ENCODE measurements at places on chromosomes 2 and 18. TPM values are rescaled to one million over a fixed set of nuclear protein-coding genes. Genes with fewer than 3 reads are reported as not detected.

DNA sequence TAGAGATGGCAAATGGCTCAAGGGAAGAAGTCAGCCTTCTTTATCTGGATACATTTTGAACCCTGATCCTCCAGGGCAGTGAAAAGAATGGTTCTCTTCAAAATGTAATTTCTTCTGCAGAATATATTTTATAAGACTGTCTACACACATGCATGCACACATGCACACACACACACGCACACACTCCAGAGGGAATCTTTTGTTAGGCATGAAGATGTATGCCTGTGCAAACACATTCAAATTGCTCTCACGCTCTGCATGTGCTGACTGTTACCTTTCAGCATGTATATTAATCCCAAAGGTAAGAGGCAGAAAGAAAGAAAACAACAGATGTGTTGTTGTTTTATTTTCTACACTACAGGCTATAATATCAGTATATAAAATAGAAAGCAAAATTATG, 43.2 kb downstream of the SLC5A7 start:
- H3K27ac ChIP-seq: no peak overlapping the region
- DNase-seq: no peak
- no peaks in the 10 kb centered on the region for H3K27me3 ChIP-seq
- no peaks in the 10 kb centered on the region for H3K36me3 ChIP-seq

GRCh38 chr2:68969736-68970490, 4.5 kb upstream of the GKN1 start:
- H3K27ac ChIP-seq: no peak overlapping the region
- H3K36me3 ChIP-seq: no peaks in the 10 kb centered on the region
- no peaks in the 10 kb centered on the region for H3K27me3 ChIP-seq
- no peak for DNase-seq

GRCh38 chr2:37201766-37202165, 5.5 kb downstream of the CEBPZOS start:
- H3K27me3 ChIP-seq: peaks cover 3% of the 10 kb centered on the region

CFC1 gene
- total RNA-seq: 1.8 TPM

DNAJB2 gene
- 124 TPM for total RNA-seq

GALR1 gene
- total RNA-seq: 0.49 TPM

Measured in glutamatergic neuron (in vitro differentiated cells).